ENCODE measurements at places on chromosomes 1 and 21. TPM values are rescaled to one million over a fixed set of nuclear protein-coding genes. Genes with fewer than 3 reads are reported as not detected.

The CCDC24 gene
- polyA plus RNA-seq, result 16.3 TPM

The ZDHHC18 gene
- polyA plus RNA-seq, result 23.2 TPM

The DSCAM gene
- polyA plus RNA-seq, result 0.10 TPM

The SH2D1B gene
- polyA plus RNA-seq, result 0.49 TPM

Data from right renal pelvis (tissue), 4 donors.